DMS53 (cell line): ENCODE measurements at places on chromosomes 5 and 9.
A peak's percentile ranks its signal among the peaks of the same experiment; 100 is the strongest.

DNA sequence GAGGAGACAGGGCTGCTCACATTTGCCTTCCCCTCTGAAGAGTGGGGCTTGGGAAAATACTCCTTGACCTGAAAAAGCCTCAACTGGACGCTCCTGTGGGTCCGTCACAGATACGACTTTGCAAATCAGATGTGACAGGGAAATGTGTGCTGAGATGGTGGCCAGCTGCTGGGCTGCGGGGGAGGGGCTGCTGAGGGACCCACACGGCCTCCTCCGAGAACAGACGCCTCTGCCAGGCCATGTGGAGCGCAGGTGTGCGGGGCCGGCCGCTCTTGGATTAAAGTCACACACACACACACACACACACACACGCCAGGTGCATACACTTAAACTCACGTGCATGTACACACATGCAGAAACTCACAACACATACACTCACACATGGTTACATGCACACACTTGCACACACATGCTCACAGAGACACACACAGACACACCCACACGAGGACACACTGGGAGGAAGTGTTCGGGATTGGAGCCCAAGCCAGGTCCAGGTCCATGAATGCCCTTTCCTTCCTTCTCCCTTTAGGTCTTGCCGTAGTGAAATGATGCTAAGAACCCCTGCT is 167.4 kb downstream of the GAPVD1 start:
- DNase-seq = no peak

GRCh38 chr9:13911473-13911872 is 402.5 kb downstream of the NFIB start:
- DNase-seq = no peak

DNA sequence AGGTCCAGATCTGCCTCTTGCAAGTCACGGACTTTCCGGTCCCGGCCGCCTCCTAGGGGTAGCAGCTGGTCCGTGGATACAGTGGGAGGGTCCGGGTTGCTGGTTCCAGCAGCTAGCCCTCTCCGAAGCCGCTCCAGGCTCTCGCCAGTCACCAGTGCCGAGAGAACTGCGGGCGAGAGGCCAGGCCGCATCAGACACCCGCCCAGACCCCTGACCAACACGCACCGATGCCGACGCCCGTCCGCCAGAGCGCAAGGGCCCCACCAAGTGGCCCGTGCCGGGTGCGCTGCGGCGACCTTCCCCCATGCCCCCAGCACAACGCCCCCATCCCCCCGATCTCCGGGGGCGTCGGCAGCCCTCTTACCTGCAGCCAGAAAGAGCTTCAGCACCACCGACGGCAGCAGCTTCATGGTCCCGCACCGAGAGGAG is 470 bp downstream of the HBEGF start:
- peak; percentile 75 for DNase-seq

DNA sequence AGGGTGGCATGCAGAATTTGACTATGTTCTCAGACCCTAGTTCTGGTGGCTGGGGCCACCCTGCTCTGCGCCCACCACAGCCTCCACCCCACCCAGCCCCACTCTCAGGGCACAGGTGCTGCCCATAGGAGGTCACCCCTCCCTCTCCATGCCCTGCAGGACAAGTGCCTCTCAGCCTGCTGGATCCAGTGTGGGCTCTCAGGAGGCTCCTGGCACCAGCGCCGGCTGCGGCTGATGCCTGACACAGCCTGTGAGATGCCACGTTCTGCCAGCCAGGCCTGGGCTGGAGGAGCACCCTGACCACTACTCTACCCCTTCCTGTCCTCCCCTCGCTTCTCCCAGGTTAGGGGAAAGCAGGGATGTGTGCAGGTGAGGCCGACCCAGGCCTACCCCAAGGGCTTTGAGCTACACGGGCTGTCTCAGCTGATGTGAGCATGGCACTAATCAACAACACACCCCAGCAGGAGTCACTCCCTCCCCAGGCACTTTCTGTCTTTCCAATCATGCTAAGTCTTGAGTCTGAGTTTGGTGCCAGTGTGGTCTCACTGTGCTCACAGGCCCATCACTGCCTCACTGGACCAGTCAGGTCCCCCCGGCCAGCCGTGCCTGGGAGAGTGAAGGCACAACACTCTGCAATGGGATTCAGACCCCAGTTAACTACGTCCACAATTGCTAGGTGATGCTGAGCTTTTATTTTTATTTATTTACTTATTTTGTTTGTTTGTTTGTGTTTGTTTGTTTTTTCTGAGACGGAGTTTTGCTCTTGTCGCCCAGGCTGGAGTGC is 12.1 kb upstream of the BARX1 start:
- no peak for DNase-seq

- DNase-seq = no peak
Measured at GRCh38 chr5:5182508-5183188, 42.5 kb downstream of the ADAMTS16 start.

DNA sequence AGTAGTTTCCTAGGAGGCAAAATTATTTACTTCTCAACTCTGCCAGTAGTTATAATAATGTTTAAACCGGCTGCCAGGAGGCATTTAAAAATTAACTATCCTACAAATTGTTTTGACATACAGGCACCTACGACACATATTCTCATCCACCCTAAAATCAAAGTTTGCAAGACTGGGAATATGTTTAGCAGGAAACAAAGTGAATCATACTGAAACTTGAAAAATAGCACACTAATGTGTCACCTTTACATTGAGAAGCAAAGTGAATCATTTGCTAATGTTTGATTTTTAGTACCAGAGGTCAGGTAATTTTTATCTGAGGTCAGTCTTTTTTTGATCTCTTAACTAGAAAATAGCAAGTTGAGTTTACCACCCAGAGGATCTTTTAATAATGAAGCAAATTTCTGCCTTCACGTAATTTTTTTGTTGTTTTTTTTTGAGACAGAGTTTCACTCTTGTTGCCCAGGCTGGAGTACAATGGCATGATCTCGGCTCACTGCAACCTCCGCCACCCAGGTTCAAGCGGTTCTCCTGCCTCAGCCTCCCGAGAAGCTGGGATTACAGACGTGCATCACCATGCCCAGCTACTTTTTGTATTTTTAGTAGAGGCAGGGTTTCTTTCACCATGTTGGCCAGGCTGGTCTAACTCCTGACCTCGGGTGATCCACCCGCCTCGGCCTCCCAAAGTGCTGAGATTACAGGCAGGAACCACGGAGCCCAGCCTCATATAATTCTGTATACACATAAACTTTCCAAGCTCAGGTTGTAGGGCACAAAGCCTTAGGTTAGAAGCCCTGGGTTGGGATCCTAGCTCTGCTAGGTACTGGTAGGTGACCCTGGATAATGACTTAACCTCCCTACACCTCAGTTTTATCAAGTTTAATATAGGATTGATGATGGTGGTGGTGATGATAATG is 124.3 kb downstream of the UGCG start:
- peak; percentile 7 for DNase-seq

DNA sequence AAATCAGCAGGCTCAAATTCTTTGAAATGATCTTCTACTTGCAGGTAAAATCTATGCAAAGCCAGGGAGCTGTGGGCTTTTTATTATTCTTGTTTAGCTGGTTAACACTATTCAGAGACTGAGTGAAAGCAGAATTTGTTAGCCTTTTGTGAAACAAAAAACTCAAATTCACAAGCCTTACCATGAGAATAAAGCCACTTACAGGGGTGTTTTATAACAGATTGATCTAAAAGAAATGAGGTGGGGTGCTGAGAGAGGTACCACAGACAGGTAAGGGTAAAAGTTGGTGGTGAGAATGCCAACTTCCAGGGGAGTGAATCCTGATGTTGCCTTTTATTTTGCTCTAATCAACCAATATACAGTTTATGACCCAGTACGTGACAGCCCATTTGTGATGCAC is 1585.6 kb downstream of the EFNA5 start:
- no peak for DNase-seq

DNA sequence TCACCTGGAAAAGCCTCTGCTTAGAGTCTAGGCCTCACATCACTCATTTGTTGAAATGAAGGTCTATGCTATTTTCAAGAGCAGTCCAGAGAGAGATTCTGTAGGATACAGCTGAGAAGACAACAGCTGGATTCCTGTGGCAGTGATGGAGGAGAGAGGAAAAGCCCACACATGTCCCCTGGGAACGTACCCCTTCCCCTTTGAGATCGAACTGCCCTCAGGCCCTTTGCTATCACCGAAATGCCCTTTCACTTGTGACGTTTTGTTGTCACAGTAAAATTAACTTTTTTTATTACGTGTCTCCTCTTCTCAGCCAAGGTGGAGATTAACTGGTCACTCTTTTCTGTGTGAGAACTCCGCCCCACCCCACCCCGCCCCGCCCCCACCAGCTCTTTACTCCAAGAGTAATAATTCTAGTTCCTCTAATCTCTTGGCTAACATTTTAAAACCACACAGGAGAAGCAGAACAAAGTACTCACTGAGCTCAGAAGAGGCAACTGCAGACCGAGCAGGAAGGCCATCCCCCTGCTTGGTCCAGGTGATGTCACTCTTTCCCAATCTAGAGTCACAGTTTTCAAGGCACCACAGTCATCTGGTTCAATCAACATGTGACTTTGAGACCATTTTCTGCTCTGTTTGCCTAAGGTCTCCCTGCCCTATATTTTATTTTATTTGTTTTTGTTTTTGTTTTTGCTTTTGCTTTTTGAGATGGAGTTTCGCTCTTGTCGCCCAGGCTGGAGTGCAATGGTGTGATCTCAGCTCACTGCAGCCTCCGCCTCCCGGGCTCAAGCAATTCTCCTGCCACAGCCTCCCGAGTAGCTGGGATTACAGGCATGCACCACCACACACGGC is 105.6 kb downstream of the SUSD1 start:
- DNase-seq = no peak

- no peak for DNase-seq
Measured at GRCh38 chr5:143427122-143427735, 23.7 kb upstream of the NR3C1 start.

GRCh38 chr9:135224921-135225541 is 137.6 kb downstream of the OLFM1 start:
- no peak for DNase-seq

DNA sequence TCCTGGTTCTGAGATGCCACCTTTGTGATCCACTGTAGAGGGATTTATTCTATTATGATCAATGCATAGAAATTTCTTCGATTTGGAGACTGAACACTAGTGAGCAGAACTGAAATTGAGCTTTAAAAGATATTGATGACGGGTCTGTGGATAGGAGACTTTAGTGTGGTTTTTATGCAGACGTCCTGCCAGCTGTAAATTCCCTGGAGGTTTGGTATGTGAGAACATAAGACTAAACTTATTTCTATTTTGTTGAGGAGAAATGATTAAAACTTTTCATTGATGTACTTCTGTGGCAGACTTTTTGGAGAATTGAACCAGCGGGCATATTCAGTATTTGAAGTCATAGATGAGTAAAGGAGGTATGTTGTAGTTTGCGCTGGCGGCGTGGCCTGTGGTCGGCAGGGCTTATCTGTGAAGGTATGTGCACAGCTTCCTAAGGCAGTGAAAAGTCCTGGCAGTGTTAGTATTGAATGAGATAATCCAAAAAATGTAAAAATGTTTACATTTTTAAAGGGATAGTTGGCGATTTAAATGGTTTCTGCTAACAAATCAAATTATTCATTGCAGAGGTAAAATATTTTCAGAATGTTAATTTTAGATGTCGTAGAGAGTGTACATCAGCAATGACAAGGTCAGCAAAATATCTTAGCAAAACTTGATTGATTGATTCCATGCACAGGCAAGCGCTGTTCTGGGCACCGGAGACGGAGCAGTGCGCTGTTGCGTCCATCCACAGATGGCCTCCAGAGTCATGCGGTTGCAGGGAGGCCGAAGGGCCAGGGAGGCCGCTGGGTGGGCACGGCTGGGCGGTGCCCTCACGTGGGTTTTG is 20.4 kb downstream of the TENT4A start:
- DNase-seq = no peak

DNA sequence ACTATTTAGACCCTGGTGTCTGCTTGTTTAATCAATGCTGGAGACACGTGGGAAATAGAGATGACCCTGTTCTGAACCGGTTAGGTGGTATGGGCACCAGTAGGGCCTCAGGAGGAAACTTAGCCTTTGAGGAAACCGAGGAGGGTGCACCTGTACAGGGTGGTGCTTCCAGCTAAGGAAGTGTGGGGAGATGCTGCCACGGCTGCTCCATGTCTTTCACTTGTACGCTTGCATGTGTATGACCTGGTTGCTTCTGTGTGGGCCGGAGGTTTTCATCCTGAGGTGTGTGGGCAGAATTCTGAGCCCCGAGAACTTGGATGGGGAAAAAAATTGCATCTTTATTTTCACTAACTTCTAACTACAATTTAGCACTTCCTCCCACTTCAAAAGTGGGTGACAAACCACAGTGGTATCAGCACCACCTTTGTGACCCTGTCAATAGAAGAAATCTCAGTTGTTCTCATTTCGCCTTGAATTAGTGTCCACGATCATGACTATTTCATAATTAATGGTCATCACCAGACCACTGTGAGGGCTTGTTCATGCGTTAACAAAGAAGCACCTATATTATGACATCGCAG is 99.8 kb upstream of the SPATA31C2 start:
- DNase-seq = no peak

DNA sequence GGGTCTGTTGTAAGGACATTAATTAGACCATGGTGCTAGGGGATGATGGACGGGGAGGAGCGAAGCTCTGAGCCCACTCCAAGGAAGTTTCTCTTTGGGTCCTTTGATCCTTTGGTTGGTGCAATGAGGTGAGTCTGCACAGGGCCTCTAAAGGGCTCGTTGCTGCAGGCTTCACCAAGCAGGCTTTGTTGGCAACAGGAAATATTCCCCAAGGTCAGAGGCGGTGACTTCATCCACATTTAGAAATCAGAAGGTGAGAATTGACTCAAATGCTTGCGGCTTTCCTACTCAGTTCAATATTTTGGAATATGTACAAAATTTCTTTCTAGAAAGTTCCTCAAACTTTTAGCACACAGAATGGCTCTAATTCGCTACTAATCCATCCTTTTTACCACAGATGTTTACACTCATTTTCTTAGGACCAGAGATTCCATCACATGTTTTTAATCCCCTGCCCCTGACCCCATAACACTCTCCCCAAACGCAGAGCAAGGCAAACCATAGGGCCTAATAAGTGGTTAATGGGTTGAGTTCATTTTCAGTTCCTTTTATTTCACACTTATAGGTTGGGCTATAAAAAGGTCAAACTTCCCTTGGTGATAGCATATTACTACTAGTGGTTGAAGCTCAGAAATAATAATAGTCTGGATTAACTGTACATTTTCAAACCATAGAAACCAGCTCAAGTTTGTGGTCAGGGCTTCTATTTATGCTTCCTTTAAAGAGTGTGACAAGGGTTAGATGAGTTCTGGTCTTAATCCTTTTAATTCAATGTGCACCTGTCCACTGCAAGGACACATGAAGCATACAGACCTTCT is 37.3 kb upstream of the TMEM252 start:
- DNase-seq = peak; percentile 6
